ENCODE measurements at places on chromosomes 1 and 21. TPM values are rescaled to one million over a fixed set of nuclear protein-coding genes. Genes with fewer than 3 reads are reported as not detected.

TMPRSS15 gene
- total RNA-seq = not detected

DNA sequence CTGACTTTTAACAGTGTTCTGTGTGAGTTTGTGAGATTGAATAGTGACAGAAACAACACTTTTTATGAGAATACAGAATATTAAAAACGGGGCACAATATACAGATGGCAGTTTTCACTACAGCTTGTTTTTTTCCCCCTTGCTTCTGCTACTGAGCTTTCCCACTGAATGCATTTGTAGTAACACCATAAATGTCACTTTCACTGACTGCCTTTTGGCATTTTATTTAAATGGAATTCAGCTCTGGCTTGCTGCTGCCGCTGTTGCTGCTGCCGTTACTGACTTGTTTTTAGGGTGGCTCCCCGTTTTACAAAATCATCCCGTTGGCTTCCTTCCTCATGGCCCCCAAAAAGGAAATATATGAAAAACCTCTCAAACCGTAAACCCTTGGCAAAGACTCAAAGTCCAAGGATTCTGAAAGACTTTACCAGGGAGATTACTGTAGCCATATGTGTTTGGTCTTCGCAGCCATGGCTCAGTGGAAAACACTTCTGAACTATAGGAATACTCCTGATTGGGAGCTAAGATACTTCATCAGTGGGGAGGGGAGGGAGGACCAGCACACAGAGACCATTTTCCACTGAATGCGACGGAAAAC lies 151.0 kb downstream of the NUF2 start:
- no peak overlapping the region for H3K27ac ChIP-seq
- H3K36me3 ChIP-seq = no peaks in the 10 kb centered on the region
- peak overlapping the region; percentile 44 for H3K4me3 ChIP-seq
- H3K27me3 ChIP-seq = no peaks in the 10 kb centered on the region
- H3K4me1 ChIP-seq = no peaks in the 10 kb centered on the region

TRIM17 gene
- total RNA-seq = 0.56 TPM

- no peak for DNase-seq
- no peaks in the 10 kb centered on the region for H3K36me3 ChIP-seq
- H3K4me1 ChIP-seq = peaks cover 5% of the 10 kb centered on the region
- H3K4me3 ChIP-seq = no peak overlapping the region
- H3K27me3 ChIP-seq = no peaks in the 10 kb centered on the region
- no peak overlapping the region for H3K27ac ChIP-seq
Measured at GRCh38 chr1:98467586-98467985, 193.9 kb upstream of the SNX7 start.

CR1 gene
- 17.4 TPM for total RNA-seq

GRCh38 chr1:218659911-218660677 lies 315.0 kb downstream of the TGFB2 start:
- peak overlapping the region; percentile 47 for H3K27ac ChIP-seq
- peaks cover 18% of the 10 kb centered on the region for H3K4me1 ChIP-seq
- no peak for DNase-seq
- no peaks in the 10 kb centered on the region for H3K27me3 ChIP-seq
